ENCODE measurements at places on chromosomes 7 and 10.
A peak's percentile ranks its signal among the peaks of the same experiment; 100 is the strongest.

- no peak for DNase-seq
Measured at GRCh38 chr7:19248115-19248514, 102.9 kb upstream of the FERD3L start.

DNA sequence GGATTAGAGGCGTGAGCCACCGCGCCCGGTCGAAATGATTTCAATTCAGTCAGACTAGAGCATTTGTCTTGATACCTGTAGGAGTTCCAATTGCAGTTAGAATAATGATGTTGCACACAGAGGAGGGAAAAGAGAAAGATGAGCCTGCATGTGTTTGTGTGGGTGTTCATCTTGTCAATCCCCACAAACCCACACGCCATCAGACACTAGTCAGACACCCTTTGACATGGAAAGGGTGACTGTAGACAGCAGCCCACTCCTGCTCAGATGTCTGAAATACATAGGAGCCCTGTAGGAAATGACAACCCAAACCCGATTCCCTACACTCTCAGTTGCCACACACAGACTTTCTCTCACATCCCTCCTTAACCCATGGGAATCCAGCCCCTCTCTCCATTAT, 92.0 kb downstream of the ABLIM1 start:
- DNase-seq, result no peak

DNA sequence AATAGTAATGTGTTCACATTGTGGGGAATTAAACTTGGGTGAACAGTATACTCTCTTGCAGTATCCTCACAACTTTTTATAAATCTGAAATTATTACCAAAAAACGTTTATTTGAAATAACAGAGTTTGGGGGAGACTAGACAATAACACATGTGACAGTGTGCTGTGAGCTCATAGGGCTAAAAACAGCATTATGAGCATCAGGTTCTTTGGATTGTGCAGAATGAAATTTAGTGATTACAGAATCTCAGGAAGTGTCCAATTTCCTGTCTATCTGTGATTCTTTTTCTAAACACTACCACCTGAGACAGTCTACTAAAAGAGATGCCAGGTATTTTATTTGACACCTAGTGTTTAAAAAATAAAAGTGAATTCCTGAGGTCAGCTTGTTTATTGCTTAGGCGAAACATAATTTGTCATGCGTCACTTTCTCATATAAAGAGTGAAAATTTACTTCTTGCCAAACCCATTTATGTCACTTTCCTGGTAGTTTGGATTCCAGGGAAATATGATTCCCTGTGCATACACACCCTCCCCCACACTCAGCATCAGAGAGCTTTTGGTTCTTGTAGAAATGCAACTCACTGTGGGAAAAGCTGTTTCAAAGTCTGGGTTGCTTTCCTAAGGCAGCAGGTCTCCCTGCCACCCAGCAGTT, 71.2 kb downstream of the AOAH start:
- DNase-seq, result no peak

GRCh38 chr7:80942261-80943041, 23.6 kb upstream of the SEMA3C start:
- DNase-seq, result no peak

GRCh38 chr10:98832738-98833137, 386.0 kb upstream of the HPS1 start:
- DNase-seq, result no peak

GRCh38 chr7:22545529-22545928, 45.5 kb upstream of the STEAP1B start:
- no peak for DNase-seq

DNA sequence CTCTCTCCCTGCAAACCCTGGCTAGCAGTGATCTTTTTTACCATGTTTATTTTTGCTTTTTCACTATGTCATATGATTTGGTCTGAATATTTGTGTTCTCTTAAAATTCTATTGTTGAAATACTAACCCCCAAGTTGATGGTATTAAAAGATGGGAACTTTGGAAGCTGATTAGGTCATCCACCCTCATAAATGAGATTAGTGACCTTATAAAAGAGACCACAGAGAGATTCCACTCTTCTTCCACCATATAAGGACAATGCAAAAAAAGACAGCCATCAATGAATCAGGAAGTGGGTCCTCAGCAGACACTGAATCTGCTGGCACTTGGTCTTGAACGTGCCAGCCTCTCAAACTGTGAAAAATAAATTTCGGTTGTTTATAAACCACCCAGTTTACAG, 112.8 kb upstream of the KCND2 start:
- no peak for DNase-seq

- no peak for DNase-seq
Measured at GRCh38 chr7:88700725-88701124, 58.8 kb upstream of the ZNF804B start.

GRCh38 chr7:104469166-104469820, 140.9 kb downstream of the LHFPL3 start:
- no peak for DNase-seq

- DNase-seq, result no peak
Measured at GRCh38 chr10:128766915-128767314, 640.7 kb upstream of the MKI67 start.

DNA sequence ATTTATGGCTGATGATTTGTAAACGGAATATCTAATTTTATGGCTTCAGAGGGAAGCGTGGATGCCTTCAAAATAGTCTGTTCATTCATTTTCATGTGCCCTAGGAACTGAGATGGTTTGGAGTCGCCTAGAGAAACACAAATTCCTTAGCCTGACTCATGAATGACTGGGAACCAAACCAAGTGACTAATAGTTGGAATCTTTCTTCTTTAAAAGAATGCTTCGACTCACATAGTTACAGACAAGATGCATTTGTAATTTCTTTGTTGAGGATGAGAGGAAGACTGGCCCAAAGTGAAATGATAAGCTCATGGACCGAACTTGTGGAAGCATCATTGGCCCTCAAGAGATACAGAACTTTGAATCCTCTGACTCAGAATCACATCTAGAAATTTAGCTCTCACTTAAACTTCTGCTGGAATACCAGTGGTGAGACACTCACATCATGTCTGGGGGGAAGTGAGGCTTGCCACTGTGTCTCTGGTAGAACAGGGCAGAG, 1107.2 kb downstream of the NRG3 start:
- DNase-seq, result no peak

- no peak for DNase-seq
Measured at GRCh38 chr10:123862421-123863182, 29.0 kb downstream of the CPXM2 start.

- peak; percentile 98 for DNase-seq
Measured at GRCh38 chr10:128064108-128064969, 61.9 kb downstream of the MKI67 start.

DNA sequence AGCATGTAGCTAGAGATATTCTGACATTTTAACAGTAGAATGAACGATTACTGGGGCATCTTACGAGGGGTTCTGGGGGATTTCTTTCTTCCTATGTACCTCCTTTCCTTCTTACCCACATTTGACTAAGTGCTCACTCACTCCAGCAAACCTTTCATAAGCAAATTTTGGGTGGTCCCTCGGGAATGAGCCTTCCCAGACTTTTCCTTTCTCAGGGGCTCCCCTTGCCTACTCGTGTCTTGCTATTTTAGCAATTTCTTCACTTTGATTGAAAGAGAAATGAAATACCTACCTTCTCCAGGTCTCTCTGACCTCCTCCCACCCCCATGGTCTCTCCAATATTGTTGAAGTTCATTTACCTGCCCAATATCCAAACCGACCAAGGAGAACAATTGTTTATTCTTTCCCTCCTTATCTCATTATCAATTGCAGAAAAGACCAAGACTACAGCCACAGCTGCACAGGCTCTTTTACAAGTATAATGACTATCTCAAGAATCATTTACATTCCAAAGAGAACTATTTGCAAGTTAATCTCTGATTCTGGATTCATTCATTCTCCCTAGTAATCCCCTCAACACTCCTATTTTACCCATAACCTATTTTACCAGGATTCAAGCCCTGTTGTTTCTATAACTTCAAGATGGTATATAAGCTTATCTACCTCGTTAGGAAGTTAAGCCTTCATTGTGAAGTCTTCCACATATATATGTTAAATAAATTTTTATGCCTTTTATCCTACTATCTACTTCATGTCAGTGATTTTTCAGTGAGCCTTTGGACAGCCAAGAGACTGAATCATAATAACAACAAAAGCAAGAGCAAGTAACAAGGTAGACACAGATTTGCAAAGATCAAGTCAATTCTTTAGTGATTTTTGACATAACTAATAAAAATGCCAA, 480.6 kb downstream of the IPMK start:
- no peak for DNase-seq

All from AML-193 (cell line).